ENCODE measurements at places on chromosomes 5 and 9.

- DNase-seq: no peak
Observed at GRCh38 chr9:130789747-130790672, 45.0 kb upstream of the ABL1 start.

DNA sequence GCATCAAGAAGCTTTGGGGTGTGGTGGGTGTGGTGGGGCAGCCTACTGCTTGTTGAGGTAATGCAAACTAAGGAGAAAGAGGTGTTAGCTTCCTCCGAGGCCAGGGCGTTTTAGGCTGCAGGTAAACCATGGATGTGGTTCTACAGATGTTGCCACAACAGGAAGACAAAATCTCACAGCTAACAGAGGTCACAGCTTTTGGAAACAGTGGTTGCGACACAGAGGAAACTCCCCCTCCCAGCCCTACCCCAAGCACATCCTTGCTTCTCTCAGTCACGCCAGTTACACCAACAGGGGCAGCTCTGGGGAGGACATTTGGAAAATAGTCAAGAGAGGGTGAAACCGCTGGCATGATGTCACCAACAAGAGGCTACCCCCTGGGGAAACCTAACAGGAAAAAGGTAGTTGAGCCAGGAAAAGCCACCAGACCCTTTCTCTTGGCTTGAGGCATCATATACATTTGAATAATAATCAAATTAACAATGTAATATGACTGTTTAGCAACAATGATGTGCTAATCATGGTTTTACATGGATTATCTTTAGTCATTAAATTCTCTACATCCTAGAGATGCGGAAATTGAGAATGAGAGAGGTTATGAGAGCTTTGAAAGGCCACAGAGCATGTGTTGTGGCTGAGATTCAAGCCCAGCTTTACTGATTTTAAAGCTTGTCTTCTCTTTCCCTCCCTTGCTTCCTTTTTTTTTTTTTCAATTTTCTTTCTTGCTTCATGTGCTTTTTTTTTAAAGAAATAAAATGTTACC, 82.2 kb upstream of the IL12B start:
- no peak for DNase-seq

DNA sequence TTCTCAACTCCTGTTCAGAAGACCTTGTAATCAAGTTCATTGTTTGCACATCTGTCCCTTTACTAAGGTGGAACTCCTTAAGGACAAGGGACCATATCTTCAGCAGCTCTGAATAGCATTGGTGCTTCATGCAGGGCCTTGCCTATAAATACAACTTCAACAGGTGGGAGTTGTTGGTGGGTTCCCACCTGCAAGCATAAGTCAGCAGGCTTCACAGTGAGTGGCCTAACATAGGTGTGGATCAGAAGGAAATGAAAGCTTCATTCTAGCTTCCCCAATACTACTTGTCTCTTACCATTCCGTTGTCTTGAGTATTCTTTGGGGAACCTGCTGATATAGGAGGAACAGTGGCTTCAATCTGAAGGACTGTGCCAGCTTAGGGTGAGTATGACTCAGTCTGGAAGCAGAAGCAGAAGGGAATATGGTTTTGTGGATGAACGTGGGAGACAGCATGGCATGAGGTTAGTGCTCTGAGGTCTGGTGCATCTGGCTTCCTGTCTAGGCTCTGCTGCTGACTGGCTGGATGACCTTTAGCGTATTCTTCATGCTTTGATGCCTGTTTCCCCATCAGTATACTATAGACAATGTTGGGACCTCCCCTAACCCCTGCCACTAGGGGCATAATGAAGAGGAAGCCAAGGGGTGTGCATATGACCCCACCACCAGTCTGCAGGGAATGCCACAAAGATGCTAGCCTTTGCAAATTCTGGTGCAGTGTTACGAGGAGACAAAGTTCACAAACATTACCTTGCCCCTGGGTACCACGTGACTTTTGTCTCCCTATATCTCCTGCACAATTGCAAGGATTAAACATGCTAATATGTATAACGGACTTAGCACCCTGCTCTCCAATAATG, 192.3 kb downstream of the PALM2AKAP2 start:
- no peak for DNase-seq

- no peak for DNase-seq
Observed at GRCh38 chr9:18890372-18890771, 142.6 kb downstream of the SAXO1 start.

DNA sequence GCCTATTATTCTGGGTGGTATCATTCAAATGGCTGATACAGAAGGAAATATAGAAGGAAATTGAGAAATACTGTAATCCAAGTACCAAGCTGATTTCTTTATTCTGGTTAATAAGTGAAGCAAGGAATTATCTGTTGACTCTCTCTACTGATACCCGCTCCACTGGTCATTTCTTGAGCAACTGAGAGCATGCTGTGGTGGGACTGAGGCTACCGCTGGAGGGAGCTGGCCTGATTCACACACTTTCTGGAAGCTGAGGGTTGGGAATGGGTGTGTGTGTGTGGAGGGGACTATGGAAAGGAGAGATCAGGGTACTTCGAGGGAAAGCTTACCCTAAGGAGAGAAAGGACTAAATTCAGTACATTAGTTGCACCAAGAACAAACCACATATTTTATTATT, 104.1 kb downstream of the UGCG start:
- no peak for DNase-seq

DNA sequence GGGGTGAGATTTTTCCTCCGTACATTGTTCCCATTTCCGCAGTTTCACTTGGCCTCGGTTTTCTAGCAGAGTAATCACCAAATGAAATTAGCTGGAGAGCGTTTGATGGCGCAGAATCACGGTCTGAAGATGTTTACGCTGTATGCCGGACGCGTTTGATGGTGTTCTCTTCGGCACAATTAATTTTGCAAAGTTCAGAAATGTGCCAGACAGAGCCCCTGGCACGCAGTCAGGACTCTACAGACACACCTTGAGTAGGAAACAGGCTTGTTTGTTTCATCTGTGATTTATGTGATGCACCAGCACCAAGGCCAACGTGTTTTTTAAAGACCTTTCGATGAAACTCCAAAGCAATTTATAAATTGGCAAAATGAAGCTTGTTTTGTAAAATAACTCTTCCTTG, 863 bp upstream of the LIFR start:
- DNase-seq: no peak

DNA sequence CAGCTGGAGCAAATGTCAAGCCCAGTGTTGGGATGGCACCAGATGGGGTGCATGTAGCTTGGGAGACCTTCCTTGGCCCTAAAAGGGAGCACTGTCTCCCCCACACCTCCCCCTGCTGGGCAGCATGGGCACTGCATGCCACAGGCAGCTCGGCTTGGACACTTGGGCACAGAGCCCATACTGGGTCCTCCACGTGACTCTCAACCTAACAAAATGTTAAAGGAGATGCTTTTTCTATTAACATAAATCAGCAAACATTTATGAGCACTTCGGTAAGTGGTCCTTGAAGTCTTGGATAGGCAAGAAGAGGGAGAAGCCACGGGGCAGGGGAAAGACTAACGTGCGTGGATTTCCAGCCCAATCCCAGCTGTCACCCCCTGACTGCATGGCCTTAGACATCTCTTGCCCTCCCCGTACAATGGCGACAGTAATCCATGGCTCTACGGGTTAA, 23.9 kb upstream of the MAPK9 start:
- no peak for DNase-seq

DNA sequence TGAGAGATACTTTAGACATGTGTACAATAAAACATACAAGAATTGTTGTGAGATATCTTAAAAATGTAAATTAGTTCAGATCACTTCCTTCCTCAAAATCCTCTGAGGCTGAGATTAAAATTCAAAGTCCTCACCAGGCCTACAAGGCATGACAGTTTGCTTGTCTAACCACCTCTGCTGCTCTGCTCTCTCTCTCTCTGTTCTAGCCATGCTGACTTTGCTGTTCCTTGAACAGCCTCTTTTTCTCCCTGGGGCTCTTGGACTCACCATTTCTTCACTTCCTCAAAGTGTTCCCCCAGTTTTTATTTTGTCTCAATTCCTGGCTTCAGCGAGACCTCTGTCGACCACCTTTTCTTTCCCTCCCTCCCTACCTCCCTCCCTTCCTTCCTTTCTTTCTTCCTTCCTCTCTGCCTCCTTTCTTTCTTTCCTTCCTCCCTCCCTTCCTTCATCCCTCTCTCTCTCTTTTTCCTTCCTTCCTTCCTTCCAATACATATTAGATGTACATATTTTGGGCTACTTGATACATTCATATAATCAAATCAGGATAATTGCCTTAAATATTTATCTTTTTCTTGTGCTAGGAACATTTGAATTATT, 27.0 kb downstream of the CATSPER3 start:
- DNase-seq: no peak

- DNase-seq: no peak
Observed at GRCh38 chr5:133343196-133343595, 269.1 kb downstream of the FSTL4 start.

DNA sequence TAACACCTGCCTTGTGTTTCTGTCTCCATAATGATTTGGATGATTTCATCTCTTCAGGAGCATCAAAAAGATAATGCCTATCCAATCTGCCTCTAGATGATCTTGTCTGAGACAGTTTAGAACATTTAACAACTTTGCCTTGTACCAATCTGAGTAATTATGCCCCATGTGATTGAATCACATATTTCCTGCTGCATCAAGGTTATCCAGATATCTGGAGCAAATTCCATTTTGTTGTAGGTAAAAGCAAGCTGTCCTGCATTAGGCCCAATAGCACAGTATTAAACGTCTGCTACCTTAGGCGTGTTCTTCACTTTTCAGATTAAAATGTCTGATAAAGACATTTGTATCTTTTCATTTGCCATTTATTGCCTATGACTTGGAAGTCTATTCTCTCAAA, 54.1 kb upstream of the MARCHF11 start:
- no peak for DNase-seq

GRCh38 chr5:148482697-148483462, 99.1 kb downstream of the FBXO38 start:
- no peak for DNase-seq

DNA sequence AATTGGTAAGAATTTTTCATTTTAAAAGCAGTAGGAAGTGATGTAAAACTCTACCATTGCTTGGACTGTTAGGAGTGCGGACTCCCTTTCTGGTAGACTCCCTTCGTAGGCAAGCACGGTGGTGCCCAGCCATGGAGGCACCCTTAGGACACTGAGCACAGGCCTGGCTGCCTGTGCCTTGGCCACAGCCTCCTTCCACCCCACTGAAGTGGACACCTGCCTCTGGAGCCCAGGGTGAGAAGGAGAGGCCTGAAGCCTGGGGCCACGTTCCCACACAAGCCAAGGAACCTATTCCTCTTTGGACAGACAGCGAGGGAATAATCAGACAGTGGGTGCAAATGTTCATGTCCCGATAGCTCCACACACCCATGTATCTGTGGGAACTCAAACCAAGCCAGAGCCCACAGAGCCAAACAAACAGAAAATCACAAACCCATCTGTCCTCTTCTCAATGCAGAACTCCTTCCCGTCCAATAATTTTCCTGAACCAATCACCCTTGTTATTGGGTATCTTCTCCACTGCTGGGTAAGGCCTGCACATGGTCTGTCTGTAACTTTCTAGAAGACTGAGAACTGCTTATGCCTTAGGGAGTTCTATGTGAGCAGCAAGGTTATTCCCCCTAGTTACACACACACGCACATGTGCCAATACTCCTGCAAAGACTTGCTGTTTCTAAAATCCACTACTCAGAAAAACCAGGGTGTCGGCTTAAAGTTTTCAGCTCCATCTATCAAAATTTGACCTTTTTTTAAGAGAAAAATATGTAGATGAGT, 45.2 kb downstream of the UBE2QL1 start:
- DNase-seq: no peak

DNA sequence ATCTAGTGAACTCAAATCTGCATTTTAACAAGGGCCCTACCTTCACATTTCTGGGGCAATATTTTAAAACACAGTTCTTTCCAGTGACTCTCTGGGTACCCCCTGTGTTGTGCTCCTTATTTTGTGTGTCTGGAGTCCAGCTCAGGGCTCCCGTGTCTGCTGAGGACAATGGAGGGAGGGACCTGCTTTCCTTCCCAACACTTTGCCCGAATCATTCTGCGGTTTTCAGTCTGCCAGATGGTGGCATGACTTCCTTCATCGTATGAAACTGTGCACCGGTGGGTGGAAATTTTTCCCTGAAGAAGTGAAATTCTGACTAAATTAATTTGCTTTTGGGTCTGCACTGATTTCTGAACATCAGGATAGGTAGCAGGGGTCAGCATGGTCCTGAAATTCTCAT, 153.6 kb upstream of the CD180 start:
- DNase-seq: no peak

- no peak for DNase-seq
Observed at GRCh38 chr5:96874631-96875030, 1.7 kb upstream of the ERAP2 start.

GRCh38 chr9:84709056-84709455, 39.5 kb downstream of the NTRK2 start:
- DNase-seq: no peak

DNA sequence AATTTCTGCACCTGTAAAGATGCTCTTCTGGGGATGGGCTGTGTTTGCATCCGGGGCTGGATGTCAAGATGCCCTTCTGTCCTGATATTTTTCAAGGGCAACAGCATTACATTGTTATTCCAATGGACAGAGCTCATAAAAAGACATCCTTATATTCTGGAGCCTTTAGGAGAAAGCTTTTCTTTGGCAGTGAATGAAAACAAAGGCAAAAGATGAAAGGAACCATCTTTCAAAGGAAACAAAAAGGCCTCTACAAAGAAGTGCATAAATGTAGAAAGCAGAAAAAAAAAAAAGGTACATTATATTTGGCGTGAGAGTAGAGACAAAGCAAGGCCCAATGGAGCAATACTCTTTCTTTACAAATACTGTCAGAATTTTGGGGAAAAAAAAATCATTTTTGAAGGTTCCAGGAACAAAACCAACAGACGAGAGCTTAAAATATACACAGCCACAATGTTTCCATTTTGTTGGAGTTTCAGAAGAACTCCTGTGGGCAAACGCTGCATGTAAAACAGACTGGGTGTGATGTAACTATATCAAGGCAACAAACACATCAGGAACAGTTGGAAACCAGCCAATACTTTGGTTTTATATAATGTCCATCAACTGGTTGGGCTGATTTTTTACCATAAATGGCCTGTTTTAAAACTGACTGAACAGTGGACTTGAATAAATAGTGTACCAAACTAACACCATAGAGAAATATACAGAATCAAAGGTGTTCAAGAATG, 885.6 kb upstream of the DMAC1 start:
- no peak for DNase-seq

DNA sequence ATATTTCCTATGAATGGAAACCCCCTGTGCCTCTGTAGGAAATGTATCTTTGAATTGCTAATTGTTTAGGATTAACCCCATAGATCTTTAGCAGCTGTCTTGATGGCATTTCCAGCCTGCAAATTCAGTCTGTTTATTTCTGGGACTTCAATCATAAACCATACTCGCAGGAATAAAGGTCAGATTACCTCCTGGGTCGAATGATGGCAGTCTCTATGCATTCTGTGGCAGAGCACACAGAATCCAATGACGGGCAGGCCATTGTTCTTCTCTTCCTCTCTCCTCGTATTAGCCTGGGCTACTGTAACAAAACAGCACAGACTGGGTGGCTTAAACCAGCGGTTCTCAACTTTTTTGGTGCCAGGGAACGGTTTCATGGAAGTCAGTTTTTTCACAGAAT, 199.9 kb downstream of the PCSK5 start:
- DNase-seq: no peak

- peak; percentile 46 for DNase-seq
Observed at GRCh38 chr5:137072361-137073115, 426.6 kb downstream of the SPOCK1 start.

Data from cerebellar nuclear complex (tissue), 1 donor.